ENCODE measurements at places on chromosomes 1 and 21.

- no peak for DNase-seq
Measured at GRCh38 chr1:6757719-6758435, 27.4 kb upstream of the CAMTA1 start.

GRCh38 chr1:164771619-164772361 lies 212.8 kb downstream of the PBX1 start:
- DNase-seq: peak; percentile 25

GRCh38 chr1:10745383-10745782 lies 51.1 kb downstream of the CASZ1 start:
- DNase-seq: no peak

- DNase-seq: no peak
Measured at GRCh38 chr1:158996998-158997397, 12.7 kb upstream of the IFI16 start.
